Frontal cortex (tissue), 4 donors: ENCODE measurements at places on chromosomes 4 and X. TPM values are rescaled to one million over a fixed set of nuclear protein-coding genes. Genes with fewer than 3 reads are reported as not detected.

GRCh38 chrX:33149580-33149979 is 61.8 kb downstream of the DMD start:
- no peak for DNase-seq

ZFP42 gene
- not detected for total RNA-seq

DNA sequence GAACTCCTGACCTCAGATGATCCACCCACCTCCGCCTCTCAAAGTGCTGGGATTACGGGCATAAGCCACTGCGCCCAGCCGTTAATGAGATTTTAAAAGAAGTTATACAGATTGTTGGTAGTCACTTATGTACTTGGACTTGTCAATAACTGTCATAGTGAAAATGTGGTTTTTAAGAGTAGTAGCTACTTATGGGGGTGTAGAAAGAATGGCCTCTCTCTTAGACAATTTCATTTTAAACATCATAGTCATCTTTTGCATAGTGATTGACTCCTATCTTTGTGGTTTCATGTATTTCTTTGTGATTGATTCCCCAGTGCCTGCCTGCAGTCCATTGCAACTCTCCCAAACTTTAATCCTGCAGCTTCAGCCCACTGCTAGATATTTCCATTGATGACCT is 17.4 kb downstream of the FAM199X start:
- no peak for DNase-seq

GRCh38 chr4:95363559-95363925 is 185.2 kb downstream of the UNC5C start:
- no peak for DNase-seq

- no peak for DNase-seq
These were observed 74.7 kb downstream of the REPS2 start for GRCh38 chrX:17020851-17021821.

DNA sequence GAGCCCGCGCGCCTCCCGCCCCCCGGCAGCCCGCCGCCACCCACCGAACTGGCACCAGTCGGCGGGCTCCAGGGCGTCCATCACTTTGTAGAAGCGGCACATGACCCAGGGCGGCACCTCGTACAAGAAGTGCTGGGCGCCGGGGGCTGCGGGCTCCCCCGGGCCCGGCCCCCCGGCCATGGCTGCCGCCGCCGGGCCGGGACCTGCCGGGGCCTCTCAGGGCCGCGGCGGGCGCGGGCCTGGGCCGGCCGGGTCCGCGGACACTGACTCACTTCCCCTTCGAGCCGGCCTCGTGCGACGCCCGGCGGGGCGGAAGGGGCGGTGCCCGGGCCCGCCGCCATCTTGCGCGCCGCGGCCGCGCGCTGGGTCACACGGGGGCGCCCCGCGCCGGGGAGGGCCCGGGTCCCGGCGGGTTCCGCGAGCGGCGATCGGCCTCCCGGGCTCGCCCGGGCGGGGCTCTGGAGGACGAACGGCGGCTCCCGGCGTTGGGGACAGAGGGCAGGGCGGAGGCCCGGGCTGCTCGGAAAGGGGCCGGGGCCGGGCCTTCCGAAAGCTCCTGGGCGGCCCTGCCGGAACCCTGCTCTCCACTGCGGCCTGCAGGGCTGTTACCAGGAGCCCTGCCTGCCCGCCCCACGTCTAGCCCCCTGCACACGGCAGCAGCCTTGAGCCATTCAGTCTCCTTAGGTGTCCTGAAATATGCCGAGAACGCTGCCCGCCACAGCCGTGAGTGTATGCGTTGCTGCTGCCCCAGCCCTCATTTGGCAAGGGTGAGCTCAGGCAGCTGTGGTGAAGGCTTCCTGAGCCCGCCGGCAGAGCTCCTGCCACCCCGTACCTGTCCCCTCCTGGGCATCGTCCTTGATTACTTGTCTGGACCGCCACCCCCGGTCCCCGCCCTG is at the start of gene IRAK1:
Gene IRAK1 (minus strand): TSS at position 270 of the 896 bp plus-strand sequence. CDS start 90 bp downstream, at position 180.
- peak; percentile 80 for DNase-seq

PCSK1N gene
- total RNA-seq, result 53.8 TPM

ASB11 gene
- total RNA-seq, result not detected

- no peak for DNase-seq
These were observed 671.5 kb upstream of the GRIA3 start for GRCh38 chrX:122512561-122513072.

GRCh38 chr4:190019023-190019858 is 7.8 kb downstream of the FRG2 start:
- DNase-seq, result no peak

GRCh38 chr4:155639704-155640523 is 26.7 kb upstream of the GUCY1A1 start:
- no peak for DNase-seq

DNA sequence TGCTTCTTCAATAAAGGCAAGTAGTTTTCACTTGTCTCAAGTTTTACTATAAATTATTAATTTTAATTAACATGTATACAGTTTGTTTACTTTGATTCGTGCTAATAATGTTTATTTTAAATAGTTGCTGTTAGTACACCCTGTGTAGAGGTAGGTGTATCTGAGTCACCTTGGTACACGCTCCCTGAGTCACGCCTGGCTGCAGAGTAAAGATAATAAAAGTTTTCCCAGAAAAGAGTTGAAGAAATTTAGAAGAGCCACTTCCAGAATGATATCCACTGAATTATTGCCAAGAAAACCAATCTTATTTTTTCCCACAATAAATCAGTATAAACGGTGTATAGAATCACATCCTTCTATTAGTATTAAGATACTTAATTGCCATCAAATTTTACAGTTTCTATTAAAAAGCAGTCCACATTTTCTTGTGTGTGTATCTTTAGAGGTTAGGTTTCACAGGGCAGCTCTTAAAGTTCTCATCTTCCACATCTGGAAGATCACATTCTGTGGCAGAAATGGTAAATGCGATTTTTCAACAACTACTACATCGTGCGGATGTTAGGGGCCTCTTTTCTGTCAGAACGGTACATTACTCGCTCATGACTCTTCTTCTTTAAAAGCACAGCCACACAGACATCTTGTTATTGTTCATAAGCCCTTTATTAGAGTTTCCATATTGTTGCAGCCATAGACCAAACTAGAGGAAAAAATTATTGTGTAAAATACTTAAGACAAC is 55.4 kb downstream of the HADH start:
- DNase-seq, result no peak

- no peak for DNase-seq
These were observed 1093.6 kb downstream of the TECRL start for GRCh38 chr4:63315651-63316050.

GAGE12E gene
- not detected for total RNA-seq

DNA sequence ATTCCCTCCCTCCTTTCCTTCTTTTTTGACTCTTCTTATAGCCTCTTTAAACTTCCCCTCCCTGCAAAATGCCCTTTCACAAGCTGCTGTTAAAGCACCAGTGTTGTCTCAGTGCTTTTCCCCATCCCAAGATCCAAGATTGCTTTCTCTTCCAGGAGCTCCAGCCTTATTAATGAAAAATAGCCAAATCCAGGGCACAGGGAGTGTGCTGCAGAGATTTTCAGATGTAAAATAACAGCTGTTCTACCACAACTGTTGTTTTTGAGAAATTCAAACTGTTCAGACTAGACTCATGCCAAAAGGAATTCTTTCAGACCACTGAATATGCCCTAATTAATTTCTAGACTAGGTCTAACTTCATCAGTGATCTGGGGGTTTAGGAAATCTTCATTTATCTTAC is 47.0 kb upstream of the GPC3 start:
- DNase-seq, result no peak

- no peak for DNase-seq
These were observed 91.6 kb downstream of the HMX1 start for GRCh38 chr4:8780086-8780485.

GRCh38 chrX:19440713-19441112 is 74.6 kb downstream of the MAP3K15 start:
- no peak for DNase-seq

DNA sequence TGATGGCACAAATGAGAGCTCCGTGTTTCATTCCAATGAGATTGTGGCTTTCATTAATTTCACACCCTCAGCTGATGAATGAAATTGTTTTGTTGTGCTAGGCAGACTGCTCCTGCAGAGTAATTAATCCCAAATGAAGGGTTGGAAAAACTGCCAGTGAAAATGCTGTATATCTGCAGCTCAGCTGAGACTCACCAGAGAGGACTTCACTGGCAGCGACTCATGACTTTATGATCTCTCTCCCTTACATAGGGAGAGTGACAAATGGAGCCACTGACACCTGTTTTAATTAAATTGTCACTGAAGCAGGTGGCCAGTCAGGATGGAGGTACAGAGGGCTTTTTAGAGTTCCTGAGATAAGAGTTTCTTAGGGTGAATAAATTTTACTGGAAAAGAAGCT is 24.8 kb downstream of the GRXCR1 start:
- no peak for DNase-seq

PCDH10 gene
- total RNA-seq, result 110 TPM

G3BP2 gene
- 472 TPM for total RNA-seq

DNA sequence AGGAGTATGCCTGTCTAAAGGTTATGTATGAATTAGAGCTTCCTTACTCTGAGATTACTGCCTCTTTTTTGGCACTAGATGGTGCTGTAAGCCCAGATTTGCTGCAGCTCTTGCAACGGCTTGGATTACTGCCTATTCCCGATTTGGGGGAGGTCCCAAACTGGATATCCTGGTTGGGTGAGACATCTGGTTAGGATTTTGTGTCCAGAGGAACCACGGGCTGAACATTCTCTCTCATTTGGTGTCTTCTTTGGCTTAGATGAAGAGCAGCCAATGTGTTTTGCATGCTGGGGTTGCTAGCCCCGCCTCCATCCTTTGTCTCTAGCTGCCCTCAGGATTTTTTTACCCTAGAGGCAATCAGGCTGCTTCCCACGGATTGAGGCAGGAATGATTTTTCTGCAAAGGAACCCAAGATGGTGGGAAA is 31.9 kb downstream of the F8A1 start:
- peak; percentile 16 for DNase-seq

SYP gene
- 151 TPM for total RNA-seq

- no peak for DNase-seq
These were observed 88.4 kb downstream of the PDE5A start for GRCh38 chr4:119540249-119540648.

GRCh38 chr4:41160856-41161255 is 53.5 kb downstream of the APBB2 start:
- no peak for DNase-seq

KCNE5 gene
- total RNA-seq, result 1.2 TPM

- DNase-seq, result no peak
These were observed 7.1 kb downstream of the NHSL2 start for GRCh38 chrX:71917621-71918343.

- no peak for DNase-seq
These were observed 106.4 kb downstream of the TRIML1 start for GRCh38 chr4:188245651-188246050.

- DNase-seq, result no peak
These were observed 171.5 kb downstream of the SMIM20 start for GRCh38 chr4:26085551-26085950.

DNA sequence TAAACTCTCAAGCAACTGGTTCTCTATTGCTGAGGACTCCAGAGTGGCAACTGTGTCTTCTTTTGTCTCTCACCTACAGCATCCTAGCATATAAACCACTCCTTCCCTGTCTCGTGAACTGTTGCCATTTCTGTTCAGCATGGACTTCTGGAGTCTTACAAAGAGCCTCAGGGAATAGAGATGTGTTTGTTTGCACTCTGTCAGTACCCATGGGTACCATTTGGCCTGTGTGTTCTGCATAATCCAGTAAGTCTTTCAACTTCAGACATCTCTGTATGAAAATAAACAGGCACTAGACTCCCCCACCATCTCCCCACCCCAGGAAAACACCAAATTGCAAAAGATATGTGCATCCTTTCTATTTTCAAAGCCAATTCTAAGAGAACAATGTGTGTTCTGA is 1351.6 kb upstream of the PABPC4L start:
- no peak for DNase-seq

- no peak for DNase-seq
These were observed 56.1 kb downstream of the NELFA start for GRCh38 chr4:1952719-1953118.

ASMTL gene
- 10.6 TPM for total RNA-seq

UGT2B11 gene
- total RNA-seq, result not detected

NAP1L2 gene
- total RNA-seq, result 46.1 TPM

GRCh38 chrX:1137531-1137930 is 74.9 kb downstream of the CRLF2 start:
- no peak for DNase-seq

DNA sequence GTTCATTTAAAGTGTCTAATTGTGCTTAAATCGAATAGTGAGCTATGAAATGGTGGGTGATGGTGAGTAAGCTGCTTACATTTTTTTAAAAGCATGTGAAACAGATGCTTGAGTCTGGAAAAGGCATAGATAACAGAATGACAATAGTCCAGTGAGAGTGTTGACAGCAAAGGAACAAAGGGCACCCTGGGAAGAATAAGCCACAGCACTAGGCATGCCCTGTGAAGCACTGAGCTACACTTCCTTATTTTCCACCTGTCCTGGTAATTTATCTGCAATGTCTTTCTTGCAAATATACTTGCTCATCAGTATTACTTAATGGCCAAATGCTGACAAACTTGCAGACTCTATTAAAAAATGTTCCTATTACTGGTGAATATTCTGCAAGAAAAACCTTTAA is 168.7 kb downstream of the PRDM5 start:
- no peak for DNase-seq

GRCh38 chr4:76420762-76421581 is at the start of gene CCDC158:
Gene CCDC158 (minus strand): TSS chr4:76421141. CDS start chr4:76403207, 17,934 bp downstream.
- peak; percentile 46 for DNase-seq

USP51 gene
- 4.5 TPM for total RNA-seq

TSPAN7 gene
- 60.7 TPM for total RNA-seq

SERPINA7 gene
- not detected for total RNA-seq

DNA sequence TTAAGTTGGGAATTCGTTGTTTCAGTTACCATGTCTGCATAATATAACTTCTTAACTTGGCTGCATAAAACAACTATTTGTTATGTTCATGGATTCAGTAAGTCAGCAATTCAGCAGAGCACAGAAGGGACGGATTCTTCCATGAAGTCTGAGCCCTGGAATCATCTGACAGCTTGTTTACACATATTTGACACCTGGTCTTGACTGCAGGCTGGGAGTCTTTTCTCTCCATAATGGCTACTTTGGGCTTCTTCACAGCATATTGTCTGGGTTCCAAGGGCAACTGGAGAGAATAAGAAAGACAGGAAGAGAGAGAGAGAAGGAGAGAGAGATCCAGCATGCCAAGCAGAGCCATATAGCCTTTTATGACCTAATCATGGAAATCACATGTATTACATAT is 23.1 kb downstream of the CENPC start:
- DNase-seq, result no peak

GSX2 gene
- 3.3 TPM for total RNA-seq

DNA sequence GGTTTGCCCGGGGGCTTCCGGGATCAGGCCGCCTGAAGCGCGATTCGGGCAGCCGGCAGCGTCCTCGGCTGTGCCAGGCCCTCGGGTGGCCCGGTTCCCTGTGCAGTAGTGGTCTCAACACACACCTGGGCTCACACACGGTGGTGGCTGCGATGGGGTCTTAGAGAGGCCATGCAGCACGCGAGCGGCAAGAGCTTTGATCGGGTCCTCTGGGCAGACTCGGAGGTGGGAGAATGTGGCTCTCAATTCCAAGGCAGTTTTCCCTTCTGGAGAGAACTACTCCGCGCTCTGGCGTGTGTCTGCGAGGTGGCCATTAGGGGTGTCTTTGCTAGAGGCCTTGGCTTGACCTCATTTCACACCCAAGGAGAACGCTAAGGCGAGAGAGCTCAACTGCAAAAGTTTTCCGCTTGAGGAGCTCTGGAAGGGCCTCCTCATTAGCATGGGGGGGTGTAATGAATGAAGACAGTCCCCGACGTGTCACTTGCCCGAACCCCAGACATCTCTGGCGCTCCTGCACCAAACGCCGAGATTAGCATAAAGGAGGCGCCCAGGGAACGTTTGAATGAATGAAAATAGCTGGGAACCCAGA is 771 bp upstream of the RBPJ start:
- no peak for DNase-seq

NAT8L gene
- total RNA-seq, result 9.8 TPM

ABHD18 gene
- 17.1 TPM for total RNA-seq

SOX3 gene
- 2.4 TPM for total RNA-seq

- DNase-seq, result no peak
These were observed 562.9 kb upstream of the FAT1 start for GRCh38 chr4:187286525-187286924.
